ENCODE measurements at places on chromosomes 12 and 14.

DNA sequence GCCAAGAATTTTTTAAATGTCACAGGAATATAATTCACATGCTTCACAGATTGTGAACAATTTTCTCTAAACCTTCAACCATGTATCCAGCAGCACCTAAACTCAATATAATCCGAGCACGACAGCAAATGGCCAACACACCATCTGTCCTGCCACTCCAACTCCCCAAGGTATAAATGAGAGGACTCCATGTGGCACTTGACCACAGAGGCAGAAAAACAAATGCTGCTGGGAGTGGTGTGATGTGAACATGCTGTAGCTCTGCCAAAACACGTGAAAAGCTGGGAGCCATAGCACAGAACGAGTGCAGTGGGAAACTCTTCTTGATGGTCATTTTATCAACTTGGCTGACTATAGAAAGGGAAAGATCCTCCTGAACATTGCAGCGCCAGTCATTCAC lies 70.9 kb downstream of the LLPH start:
- DNase-seq: no peak

- DNase-seq: no peak
Observed at GRCh38 chr12:72523754-72524153, 251.6 kb downstream of the TRHDE start.

DNA sequence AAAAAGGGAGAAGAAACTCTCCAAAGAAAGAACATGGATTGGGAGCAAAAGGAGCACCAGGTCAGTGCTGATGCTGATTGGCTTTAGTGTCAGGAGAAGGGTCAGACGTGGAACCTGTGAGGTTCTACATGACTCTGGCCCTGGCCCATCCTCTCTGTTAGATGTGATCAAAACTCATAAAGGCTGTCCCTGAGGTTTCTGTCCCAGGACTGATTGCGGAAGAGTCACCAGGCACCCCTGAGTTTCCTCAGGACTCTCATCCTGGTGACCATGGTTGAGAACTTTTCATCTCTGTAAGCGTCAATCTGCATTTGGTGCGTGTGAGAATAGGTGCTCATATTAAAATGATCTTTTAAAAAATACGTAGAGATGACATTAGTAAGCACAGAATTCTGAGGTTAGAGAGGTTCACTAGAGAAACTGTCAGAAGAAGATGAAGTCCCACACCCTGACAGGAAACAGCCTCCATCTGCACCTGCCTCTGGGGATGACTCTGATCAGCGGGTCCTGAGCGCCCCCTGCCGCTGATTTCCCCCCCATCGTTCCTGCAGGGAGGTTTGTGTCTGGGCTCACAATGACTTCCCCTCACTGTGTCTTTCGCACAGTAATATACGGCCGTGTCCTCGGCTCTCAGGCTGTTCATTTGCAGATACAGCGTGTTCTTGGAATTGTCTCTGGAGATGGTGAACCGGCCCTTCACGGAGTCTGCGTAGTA lies 741.8 kb downstream of the TMEM121 start:
- no peak for DNase-seq

DNA sequence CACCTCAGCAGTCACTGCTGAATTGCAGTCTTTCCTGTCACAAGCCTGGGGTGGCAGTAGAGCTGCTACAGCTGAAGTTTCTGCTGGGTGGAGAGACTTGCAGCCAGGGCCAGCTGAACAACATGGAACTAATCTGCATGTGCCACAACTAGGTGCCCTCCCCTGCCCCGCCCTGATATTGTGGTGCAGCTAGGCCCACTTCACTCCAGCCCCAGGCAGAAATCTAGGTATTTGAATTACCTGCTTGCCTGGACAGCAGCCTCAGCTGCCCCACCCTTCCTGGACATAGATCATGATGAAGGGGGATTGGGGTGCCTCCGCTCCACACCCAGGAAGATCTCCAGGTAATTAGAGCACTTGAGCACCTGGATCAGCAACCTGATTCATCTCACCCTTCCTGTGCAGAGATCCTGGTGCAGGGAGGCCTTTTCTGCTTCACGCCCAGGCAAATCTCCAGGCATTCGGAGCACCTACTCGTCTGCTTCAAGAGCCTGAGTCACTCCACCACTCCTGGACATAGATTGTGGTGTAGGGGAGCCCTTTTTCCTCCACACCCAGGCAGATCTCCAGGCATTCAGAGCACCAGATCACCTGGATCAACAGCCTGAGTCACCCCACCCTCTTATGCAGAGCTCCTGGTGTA lies 477.0 kb downstream of the SOX5 start:
- no peak for DNase-seq

DNA sequence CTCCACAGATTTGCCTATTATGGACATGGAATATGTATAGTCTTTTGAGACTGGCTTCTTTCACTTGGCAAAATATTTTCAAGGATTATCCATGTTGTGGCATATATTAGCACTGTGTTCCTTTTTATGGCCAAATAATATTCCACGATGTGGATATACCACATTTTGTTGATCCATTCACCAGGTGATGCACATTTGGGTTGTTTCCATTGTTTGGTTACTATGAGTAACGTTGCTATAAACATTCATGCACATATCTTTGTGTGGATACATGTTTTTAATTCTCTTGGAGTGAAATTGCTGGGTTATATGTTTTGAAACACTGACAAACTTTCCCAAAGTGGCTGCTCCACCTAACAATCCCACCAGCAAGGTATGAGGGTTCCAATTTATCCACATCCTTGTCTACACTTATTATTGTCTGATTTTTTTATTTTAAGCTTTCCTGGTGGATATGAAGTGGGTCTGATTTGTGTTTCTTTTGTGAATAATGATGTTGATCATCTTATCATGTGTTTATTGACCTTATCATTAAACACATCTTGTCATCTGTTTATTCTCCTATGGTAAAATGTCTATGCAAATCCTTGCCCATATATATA lies 116.2 kb upstream of the FRMD6 start:
- DNase-seq: no peak

DNA sequence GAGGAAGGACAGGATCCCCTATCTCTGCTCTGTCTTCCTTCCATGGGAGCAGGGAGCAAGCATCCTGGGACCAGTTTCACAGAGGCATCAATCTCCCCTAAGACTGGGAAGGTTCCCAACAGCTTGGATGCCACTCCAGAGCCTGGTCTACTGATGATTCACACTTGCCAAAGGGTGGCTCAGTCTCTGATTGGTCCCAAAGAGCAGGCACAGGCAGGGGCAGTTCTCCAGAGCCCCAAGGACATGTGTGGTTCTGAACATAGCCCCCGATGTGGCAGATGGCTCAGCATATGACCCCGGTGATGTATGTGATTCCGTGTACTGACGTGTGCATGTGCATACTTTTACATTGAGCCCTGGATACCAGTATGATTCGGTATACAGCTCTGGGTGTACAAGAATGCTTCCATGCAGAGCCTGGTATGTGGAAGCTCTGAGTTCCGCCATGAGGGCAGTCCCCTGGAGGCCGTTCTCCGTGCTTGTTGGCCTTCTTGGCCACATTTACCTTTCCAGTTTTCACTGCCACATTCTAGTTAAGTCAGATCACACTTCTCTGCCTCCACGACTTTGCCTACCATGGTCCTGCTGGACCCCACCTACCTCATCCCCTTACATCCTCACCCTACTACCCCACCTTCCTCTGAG lies 21.2 kb downstream of the ITGA7 start:
- no peak for DNase-seq

DNA sequence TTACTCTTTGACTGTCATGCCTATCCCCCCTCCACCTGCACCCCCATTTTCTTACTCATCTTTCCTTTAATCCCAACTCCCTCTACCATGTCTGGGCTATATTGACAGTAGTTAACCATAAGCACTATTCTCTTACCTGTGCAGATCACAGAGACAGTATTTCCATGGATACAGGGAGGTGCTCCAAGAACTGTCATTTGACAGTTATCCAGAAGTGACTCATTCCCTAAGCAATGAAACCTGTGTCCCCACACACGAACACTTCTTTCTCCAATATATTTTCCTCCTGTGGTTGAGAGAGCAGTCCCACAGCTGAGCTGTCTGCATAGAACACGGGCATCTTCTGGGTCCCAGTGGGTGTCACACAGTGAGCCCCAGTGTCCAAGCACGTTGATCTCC lies 68.8 kb downstream of the CD163L1 start:
- no peak for DNase-seq

- no peak for DNase-seq
Observed at GRCh38 chr12:51662728-51663154, 71.7 kb downstream of the SCN8A start.

DNA sequence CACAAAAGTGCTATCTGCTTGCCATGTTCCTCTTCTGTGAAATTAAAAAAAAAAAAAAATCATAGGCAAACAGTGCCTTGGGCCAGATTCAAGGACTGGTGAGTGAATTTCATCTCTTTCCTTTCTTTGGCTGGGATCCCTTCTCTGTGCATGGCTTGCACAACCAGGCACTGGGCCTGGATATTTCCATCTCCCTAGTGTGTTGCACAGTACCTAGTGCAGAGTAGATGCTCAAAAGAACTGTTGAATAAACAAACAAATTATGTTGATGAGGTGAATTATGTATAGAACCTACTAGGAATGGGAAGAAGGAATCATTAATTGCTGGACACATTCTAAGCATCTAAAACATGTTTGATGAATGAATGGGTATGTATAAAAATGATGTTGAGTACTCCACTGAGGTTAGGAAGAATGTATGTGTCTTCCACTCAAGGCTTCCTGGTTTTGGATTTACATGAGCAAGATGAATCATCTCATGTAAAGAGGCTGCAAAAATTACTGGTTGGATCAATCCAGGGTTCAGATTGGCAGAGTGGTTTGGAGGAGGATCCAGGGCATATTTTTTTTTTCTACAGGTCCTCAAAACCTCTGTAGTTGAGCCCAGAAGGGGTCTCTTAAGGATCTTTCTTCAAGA lies 93.2 kb downstream of the EMP1 start:
- DNase-seq: peak; percentile 3

DNA sequence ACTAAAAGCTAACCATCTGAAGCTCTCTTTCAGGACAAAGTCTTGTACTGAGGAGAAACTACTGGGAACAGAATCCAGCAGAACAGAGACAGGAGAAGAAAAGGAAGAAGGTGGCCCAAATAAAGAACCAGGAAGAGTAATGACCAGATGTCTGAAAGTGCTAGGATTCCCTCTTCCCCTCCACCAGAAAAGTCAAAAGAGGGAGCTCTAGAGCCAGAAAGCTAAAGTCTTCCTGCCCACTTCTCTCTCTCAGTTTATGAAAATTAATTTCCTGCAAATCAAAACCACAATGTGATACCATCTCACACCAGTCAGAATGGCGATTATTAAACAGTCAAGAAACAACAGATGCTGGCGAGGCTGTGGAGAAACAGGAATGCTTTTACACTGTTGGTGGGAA lies 47.2 kb downstream of the SPPL3 start:
- DNase-seq: no peak

GRCh38 chr12:105892362-105892910 lies 246.3 kb downstream of the NUAK1 start:
- no peak for DNase-seq

DNA sequence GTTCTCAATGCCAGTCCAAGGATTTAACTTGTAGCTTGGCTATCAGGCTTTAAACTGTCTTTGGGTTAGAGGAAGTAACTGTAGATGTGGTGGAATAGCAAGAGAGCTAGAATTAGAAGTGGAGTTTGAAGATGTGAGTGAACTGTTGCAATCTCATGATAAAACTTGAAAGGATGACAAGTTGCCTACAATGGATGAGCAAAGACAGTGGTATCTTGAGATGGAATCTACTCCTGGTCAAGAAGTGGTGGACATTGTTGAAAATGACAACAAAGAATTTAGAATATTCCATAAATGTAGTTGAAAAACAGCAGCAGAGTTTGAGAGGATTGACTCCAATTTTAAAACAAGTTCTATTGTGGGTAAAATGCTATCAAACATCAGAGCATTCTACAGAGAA lies 199.0 kb downstream of the DUSP6 start:
- no peak for DNase-seq

- DNase-seq: peak; percentile 50
Observed at GRCh38 chr12:79454338-79454843, 236.4 kb downstream of the PAWR start.

- no peak for DNase-seq
Observed at GRCh38 chr12:111129149-111129767, 208.9 kb upstream of the MYL2 start.

DNA sequence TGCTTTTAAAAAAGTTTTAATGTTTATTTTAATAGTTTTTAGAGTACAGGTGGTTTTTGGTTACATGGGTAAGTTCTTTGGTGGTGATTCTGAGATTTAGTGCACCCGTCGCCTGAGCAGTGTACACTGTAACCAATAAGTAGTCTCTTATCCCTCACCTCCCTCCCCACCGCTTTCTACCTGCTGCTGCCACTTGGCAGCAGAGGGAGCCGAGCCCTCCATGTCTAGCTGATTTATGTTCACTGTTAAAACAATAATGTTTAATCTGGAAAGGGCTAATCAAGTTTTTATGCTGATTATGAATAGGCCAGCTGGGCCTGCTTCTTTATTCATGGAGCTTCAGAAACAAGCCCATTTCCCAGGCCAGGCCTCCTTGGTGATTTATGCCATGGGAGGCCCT lies 73.1 kb downstream of the ADCK1 start:
- DNase-seq: no peak

DNA sequence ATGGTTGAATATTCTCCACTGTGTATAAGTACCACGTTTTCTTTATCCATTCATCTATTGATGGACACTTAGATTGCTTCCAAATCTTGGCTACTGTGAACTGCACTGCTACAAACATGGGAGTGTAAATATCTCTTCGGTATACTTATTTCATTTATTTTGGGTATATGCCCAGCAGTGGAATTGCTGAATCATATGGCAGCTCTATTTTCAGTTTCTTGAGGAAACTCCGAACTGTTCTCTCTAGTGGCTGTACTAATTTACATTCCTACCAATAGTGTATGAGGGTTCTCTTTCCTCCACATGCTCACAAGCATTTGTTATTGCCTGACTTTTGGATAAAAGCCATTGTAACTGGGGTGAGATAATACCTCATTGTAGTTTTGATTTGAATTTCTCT lies 623.1 kb upstream of the LRFN5 start:
- peak; percentile 44 for DNase-seq

GRCh38 chr12:55681142-55682077 lies 26.3 kb downstream of the ITGA7 start:
- DNase-seq: peak; percentile 63

DNA sequence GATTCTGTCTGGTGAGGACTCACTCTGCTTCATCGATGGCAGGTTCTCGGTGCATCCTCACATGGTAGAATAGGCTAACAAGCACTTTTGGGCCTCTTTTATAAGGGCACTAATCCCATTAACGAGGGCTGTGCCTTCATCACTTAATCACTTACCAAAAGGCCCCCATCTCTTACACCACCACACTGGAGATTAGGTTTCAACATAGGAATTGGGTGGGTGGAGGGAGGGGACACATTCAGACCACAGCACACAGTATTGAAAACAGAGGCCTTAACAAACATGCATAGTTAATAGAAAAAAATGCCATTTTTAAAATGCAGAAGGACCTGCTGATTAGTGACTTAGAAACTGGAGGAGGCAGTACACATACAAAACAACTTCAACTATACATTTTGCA lies 61.6 kb downstream of the SPPL3 start:
- no peak for DNase-seq

GRCh38 chr14:101588286-101588975 lies 27.1 kb downstream of the DIO3 start:
- no peak for DNase-seq

Data from fibroblast of pulmonary artery (primary cell).